ENCODE measurements at places on chromosomes 11 and 22.

- DNase-seq, result peak; percentile 8
Observed at GRCh38 chr22:22507743-22508273, 734 bp downstream of the ZNF280B start.

DNA sequence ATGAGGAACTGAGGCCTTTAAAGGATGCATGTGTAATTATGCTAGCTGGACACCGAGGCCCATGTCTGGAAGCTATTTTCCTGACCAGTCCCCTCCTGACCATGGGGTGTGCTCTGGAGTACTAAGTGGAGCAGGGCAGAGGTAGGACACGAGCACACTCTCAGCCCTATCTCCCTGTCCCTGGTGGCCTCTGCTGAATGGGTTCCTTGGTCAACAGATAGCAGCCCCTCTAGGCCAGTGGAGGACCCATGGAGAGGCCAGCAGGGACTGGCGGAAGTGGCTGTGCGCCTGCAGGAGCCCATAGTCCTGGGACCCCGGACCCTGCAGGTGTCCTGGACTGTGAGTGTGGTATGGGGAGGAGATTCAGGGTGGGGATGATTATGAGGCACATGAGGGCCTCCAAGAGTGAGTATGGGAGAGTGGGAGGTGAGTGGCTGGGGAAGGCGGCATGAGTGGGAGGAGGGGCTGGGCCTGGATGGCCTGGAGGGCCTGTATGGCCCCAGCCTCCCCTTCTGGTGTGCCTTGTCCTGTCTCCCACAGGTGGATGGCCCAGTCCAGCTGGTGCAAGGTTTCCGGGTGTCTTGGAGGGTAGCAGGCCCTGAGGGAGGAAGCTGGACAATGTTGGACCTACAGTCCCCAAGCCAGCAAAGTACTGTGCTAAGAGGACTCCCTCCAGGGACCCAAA lies 9.5 kb downstream of the ROBO3 start:
- DNase-seq, result no peak

DNA sequence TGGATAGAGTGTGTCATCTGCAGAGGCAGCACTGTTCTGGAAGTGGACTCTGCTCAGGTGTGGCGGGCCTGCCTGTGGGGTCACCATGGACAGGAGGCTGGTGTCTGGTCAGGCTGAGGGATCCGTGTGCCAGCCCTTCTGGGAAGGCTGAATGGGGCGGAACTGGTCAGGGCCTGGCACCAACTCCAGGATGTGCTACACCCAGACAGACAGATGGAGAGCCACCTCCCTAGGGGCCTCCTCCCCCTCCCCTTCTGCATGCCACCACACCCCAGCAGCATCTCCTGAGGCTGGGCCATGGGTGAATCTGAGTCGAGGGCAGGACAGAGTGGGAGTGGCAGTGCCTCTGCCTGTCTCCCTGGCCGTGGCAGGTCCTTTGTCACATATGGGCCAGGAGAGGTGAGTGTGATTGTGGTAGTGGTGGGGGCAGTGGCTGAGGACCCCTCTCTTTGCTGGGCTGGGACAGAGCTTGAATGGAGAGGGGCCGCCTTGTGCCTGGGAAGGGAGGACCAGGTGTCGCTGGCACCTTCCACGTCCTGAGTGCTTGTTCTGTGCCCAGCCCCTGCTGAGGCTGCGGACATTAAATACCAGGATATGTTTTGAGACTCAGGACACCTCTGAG lies 29.1 kb downstream of the ST3GAL4 start:
- DNase-seq, result no peak

- peak; percentile 65 for DNase-seq
Observed at GRCh38 chr11:70783356-70783755, 385.0 kb downstream of the CTTN start.

DNA sequence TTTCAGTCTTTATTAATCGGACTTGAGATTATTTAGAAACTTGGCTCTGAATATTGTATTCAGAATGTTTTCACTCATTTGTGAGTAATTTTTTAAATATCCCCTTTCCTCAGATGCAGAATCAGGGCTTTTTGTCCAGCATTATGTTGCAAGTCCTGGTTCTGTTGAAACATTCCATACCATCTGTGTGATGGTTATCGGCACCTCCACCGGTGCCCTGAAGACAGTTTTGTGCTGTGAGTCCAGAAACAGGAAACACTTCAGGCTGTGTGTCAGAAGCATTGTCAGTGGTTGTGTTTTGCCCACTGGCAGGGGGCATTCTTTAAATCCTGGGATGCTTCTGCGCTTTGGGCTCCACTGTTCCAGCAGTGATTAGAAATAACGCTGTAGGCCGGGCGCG lies 20.4 kb downstream of the CDPF1 start:
- DNase-seq, result no peak

GRCh38 chr11:94199136-94200130 lies 70.8 kb downstream of the PANX1 start:
- peak; percentile 18 for DNase-seq

GRCh38 chr22:49534386-49534785 lies 293.3 kb downstream of the BRD1 start:
- DNase-seq, result no peak

GRCh38 chr11:65559951-65560537 lies 1.9 kb upstream of the LTBP3 start:
- peak; percentile 70 for DNase-seq

GRCh38 chr22:26656891-26657851 lies at the start of gene MIAT:
Gene MIAT (plus strand): TSS chr22:26657588.
- DNase-seq, result no peak

DNA sequence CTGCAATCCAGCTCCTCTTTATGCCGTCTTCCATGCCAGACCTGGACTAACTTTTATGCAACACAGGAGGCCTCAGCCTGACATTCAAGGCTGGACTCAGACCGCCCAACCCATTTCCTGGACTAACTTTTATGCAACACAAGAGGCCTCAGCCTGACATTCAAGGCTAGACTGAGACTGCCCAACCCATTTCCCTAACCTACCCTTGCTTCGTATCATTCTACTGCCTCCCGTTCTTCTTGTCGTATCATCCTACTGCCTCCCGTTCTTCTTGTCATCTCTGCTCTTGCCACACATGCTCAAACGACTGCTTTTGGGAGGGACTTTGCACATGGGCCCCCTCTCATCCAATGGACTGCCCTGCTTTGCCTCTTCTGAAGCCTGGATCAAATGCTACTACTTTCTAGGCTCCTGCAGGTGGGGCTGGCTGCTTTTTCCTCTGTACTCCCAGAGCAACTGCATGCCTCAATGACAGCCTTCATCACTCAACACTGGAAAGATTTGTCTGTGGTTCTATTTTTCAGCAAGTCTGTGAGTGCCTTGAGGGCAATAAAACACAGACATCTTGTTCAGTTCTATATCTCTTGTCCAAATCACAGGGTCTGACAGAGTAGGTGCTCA lies 7.8 kb downstream of the TBC1D10A start:
- no peak for DNase-seq

DNA sequence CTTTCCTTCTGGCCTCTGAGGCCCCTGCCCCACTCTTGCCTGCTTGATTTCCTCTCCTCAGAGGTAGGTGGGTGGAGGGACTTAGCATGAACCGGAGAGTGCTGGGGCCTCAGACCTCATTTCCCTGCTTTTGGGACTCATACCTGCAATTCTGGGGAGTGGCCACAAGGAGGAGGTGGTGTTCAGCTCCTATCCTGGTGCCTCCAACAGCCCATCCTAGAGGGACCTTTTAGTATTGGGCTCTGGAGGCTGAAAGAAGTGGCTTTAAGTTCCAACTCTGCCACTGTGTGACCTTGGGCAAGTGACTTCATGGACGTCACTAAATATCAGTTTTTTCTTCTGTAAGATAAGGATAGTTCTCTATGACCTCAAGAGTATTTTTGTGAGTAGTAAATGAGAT lies 98.6 kb downstream of the KIAA1671 start:
- no peak for DNase-seq

DNA sequence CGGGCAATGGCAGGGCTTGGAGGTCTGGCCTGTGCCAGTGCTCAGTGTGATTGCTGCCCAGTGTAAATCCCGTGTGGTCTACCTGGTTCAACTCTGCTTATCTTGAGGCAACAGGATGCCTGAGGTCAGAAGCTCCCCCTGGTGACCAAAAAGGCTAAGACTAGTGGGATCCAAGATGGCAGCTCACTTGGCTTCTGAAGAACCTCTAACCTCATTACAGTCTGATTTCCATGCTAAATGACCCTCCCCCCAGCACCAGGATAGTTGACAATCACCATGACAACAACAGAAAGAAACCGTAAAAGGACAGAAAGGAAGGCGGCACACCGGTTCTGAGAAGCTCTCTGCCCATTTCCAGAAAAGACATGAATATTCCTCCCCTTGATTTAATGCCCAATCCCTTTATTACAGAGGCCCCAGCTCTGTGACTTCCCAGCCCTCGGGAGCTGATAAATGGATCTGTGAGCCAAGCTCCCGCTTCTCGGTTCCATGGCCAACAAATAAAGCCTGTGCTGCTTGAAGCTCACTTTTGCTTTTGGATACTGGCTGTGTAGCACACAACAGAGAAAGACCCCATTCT lies 398.4 kb downstream of the CTTN start:
- DNase-seq, result no peak

GRCh38 chr11:109196016-109196415 lies 226.0 kb upstream of the C11orf87 start:
- no peak for DNase-seq

DNA sequence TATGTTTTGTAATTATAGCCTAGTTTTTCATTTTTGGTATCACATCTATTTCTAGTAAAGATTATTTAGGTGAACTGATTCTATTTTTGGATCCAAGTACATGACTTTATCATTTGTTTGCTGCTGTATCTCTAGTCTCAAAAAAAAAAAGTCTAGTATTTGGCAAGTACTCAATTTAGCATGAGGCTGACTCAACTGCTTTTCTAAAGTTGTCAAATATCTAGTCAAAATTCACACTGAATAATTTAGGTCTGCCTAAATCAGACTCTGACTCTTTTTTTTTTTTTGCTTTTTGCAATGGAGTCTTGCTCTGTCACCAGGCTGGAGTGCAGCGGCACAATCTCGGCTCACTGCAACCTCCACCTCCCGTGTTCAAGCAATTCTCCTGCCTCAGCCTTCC lies 2.4 kb downstream of the OOSP4A start:
- DNase-seq, result no peak

GRCh38 chr11:18012122-18012905 lies 533 bp downstream of the SERGEF start:
- DNase-seq, result peak; percentile 21

DNA sequence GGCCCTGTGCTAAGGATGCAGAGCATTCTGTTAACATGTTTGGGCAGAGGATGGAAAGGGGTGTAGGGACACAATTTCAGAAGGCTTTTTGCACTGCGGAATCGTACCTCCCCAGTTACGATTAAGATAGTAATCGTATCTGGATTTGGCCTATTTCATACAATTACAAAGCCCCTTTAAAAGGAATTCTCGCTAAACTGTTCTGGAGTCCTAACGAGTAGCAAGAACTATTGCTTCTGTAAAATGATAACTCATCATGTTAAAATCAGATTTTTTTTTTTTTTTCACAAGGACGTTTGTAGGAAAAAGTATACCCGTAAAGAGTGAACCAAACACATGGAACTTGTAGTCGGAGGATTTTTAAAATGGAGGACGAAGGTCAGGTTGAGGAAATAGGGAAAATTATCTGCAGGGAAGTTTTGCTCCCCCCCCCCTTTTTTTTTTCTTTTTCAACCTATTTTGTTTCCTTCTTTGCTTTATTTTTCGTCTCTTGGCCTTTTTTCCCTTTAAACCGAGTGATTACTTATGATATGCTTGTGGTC lies 934 bp downstream of the HSD17B12 start:
- peak; percentile 37 for DNase-seq

GRCh38 chr11:122593473-122594420 lies 61.8 kb upstream of the UBASH3B start:
- peak; percentile 25 for DNase-seq

- no peak for DNase-seq
Observed at GRCh38 chr11:132251061-132251460, 880.6 kb downstream of the NTM start.

- DNase-seq, result no peak
Observed at GRCh38 chr22:32932176-32932575, 126.0 kb downstream of the SYN3 start.

GRCh38 chr11:9076046-9076445 lies 15.4 kb downstream of the SCUBE2 start:
- no peak for DNase-seq

DNA sequence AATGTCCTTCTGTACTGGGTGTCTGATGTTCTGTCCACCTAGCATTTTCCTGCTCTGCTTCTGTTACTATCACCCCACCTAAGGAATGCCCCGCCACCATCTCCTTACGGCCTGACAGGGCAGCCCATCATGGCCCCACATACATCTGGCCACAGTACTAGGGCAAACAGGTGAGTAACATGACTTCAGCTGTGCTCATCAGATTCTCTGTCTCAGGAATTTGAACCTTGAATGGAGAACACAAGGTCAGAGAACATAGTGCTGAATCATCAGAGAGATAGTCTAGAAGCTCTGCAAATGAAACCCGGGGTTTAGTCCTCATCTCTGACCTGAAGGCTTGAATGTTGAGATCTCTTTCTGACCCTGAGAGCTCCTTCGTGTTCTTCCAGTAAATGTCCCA lies 32.4 kb downstream of the ZC3H12C start:
- DNase-seq, result no peak

DNA sequence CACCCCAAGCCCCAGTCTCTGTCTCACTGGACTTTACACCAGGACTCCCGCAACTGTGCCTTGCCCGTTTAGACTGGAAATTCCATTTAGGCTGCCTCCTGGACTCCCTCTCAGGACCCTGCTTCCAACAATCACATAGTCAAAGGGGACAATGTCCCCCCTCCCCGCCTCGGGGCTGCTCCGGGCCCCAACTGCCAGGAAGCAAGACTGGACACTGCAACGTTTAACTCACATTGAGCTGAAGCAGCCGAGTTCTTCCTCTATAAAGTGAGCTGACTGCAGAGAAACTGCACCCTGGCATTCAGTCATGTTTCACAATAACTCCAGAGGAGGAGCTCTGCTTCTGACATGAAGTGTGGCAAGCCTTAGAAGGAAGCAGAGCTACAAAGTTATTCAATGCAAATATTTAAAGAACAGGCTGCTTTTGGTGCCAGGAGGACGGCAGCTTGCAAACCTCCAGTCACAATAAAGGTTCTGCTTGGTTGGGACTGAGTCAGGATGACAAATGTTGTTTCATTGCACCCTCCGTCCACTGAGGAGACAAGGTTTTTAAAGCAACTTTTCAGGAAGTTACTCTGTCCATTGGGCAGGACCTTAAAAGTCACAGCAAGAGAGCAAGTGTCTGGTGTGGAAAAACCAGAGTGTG lies 19.9 kb downstream of the PACSIN2 start:
- peak; percentile 91 for DNase-seq
